ENCODE measurements at places on chromosomes 11 and 22. TPM values are rescaled to one million over a fixed set of nuclear protein-coding genes. Genes with fewer than 3 reads are reported as not detected.

DNA sequence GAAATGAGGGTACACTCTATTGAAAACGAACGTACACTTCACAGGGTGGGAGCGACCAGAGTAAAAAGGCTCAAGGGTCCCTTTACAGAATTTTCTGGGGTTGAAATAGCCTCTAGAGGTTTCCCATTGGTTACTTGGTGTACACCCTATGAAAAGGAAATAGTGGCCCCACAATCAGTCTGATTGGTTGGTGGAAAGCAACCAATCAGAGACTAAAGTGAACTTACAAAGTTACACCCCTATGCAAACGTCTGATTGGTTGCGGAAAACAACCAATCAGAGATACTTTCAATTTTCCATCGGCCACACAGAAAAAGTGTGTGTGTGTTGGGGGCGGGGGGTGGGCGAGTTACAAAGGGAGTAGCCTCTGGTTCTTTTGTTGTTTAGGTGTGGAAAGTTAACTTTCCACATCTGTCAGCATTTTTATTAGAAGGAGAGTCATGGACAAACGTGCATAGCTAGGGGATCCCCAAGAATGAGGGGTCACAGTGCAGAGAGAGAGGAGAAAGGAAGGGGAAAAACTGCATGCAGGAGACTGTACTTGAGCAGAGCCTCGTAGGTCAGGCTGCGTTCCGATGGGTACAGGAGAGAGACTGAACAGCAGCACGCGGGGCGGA, 1152.1 kb downstream of the TBC1D22A start:
- no peak for DNase-seq

DNA sequence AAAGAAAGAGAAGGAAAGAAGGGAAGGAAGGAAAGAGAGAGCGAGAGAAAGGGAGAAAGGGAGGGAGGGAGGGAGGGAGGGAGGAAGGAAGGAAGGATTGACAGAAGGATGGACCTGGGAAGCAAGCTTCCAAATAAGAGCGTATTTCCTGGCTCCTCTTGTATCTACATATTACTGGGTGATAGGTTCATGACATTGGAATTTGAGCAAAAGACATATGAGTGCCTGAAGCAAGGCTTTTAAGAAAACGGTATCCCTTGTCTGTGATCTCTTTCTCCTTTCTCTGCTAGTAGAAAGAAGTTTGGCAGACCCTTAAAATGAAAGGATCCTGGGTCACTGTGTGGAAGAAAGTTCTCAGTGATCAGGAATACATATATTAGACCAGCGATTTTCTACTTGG, 932.2 kb upstream of the CCDC90B start:
- DNase-seq, result no peak

DNA sequence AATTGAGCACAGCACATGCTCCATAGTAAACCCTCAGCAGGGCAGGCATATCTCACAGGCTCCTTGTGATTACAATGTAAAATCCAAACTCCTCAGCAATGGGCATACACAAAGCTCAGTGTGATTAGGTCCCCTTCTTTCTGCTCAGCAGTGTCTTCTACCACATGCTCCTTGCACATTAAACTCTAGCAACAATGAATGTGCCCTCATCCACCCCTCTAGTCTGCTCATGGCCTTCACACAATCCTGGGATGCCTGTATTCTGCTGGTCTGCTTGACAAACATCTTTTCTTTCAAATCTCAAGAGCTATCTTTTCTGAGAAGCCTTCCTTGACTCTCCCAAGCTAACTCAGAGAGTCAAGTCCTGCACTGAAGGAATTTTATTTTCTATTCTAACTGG, 32.4 kb upstream of the DBX1 start:
- DNase-seq, result no peak

Gene CNGA4
- 0.26 TPM for polyA plus RNA-seq

Gene LARGE2
- 30.6 TPM for polyA plus RNA-seq

All from naive B cell (primary cell).